Cardiac fibroblast (primary cell): ENCODE measurements at places on chromosomes 5 and 9.

DNA sequence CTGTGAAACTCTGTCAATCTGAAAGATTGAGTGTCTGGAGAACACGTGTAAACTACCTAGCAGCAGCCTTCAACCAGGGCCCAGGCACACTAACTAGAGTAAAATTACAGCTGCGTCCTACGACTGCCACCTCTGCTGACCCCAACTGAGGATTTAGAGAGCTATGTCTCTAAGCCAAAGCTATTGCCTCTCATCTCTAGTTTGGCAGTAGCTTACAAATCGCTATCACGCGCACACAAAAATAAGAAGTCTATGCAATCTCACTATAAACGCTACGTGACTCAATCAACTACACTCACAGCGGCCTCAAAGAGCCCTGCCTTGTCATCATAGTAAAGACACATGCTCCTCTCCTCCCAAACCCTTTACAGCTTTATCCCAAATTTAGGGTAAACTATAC lies 8.7 kb downstream of the PPP6C start:
- DNase-seq: no peak

GRCh38 chr5:113270086-113270485 lies 164.7 kb downstream of the TSSK1B start:
- DNase-seq: no peak

GRCh38 chr9:95478335-95478734 lies 38.4 kb downstream of the PTCH1 start:
- no peak for DNase-seq

DNA sequence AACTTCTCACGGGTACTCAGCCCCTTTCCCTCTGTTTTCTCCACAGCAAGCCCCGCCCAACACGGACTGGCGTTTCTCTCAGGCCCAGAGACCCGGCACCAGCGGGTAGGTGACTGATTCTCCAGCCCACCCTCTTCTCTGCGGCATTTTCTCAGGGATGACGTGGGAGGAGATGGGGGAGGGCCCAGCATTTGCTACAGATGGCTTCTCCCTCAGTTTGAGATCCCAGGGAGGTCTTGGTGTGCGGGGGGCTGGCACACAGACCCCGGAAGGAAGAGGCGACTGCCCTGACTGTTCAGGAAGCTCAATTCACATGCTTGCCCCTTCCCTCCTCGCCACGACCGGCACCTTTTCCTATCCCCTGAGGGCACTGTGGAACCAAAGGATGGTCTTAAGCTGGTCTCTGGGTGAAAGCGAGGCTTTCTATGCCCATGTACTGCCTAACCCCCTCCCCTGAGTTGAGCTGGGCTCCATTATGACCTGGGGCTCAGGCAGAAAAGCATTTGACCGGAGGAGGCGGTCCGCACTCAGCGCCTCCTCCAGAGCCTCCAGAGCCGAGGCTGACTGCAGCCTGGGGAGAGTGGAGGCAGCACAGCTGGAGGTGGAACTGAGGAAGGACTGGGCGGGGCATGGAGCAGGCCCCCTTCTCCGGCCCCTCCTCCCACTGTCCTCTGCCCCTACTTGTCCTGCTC lies 6.0 kb downstream of the PCDHGC5 start:
- DNase-seq: no peak

DNA sequence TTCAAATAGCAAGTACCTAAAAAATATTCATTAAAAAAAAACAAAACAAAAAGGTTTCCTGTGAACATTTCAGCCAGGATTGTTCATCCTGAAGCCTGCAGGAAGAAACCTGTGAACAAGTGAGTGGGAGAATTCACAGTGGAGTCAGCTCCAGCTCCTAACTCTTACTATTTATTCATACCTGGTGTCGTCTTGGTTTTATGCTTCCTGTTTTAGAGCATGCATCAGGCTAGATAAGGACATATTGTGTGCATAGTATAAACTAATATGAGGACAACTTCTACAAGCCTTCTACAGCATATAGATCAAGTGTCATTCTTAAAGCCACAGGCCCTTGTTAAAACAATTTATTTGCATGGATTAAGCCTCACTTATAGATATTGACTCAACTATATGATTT lies 169.9 kb downstream of the EFNA5 start:
- no peak for DNase-seq
